ENCODE measurements at places on chromosomes 13 and 19. TPM values are rescaled to one million over a fixed set of nuclear protein-coding genes. Genes with fewer than 3 reads are reported as not detected.

The CKM gene
- total RNA-seq = not detected

The FPR1 gene
- 0.31 TPM for total RNA-seq

The GTF2F1 gene
- 64.8 TPM for total RNA-seq

The WDR87 gene
- total RNA-seq = not detected

- DNase-seq = peak; percentile 98
Observed at GRCh38 chr19:38838208-38838985, 6.8 kb upstream of the ECH1 start.

DNA sequence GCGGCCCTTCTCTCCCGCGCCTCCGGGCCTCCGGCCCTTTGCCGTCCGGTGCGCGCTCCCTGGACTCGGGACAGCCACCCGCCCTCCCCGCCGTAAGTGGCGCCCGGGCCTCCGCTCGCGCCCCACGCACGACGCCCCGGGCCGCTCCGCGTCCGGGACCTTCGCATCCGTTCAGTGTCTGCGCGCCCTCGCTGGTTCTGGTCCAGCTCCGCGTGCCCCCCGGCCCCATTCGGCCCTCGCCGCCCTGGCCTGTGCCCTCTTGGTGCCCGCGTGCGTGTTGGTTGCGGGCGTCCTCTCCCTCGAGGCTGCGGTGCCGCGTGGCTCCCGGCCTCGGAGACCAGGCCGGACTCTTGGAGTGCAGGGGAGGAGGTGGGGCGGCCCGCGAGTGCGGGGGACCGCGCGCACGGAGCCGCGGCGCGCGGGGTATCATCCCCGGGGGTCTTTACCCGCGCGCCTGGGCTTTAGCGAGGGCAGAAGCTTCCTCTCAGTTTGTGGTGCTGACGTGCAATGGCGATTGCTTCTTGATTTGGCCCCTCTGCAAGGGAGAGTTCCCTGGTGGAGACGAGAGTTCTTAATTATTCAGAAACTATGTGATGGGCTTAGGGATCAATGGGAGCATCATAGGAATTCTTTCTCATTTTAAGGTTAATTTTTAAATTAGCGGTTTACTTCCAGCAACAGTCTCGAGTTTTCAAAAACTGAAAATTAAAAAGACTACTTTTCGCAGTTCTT is 757 bp downstream of the WASF3 start:
- peak; percentile 17 for DNase-seq

DNA sequence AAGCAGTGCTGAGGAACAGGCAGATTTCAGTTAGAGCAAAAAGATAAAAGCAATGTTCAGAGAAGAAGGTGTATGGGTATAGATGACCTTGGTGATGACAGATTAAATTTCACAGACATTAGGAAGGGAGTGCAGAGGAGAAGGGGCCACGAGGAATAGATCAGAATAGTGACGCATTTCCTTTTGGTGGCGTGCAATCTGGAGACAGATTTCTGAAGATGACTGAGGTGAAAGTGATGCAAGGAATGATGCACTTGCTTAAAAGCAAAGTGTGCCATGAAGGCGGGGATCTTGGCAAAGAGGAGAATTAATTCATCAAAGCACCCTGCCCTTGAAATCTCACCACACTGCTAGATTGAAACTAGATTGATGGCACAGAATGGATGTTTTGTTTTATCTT is 202.4 kb downstream of the ITGBL1 start:
- no peak for DNase-seq

DNA sequence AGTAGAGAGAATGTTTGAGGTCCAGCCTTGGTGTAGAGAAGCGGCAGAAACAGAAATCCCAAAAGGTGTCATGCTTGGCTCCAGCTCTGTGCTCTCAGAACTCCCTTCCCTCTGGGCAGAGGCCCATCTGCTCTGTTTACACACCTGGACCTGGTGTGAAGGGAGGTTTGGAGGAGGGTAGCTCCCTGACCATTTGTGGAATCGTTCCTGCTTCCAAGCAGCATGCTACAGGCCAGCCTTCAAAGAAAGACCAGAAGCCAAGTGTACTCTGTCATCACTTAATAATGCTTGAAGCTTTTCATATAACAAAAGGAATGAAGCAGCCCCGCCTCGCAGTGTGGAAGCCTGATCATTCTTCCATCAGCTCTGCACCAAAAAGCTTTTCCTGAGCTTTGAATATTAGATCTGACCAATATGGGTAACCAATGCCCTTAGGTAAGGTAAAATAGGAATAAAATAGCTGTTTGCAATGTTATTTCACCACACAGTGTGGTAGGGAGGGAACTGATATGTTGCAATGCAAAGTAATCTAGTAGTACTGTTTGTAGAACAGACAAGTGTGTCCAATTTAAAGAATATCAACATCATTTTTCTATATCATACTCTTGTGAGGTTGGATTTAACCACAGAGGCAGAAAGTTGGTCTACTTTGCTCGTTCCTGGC is 63.3 kb downstream of the ZIC5 start:
- DNase-seq = peak; percentile 14

DNA sequence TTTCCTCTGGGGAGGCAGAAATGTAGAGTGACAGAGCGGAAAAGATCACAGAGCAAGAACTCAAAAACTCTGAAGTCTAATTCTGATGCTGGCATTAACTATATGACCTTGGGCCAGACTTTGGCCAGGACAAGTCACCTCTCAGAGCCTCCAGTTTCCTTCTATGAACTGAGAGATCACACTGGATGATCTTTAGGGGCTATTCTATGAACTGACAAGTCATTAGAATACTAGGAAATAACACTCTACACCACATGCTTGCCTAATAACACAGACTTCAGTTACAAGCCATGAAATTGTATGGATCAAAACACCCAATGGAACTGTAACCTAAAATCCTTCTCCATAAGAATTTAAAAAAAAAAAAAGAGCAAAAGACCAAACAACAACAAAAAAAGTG is 16.9 kb downstream of the SLC25A30 start:
- DNase-seq = no peak

GRCh38 chr19:35521124-35521743 is 6.9 kb downstream of the SBSN start:
- DNase-seq = no peak

DNA sequence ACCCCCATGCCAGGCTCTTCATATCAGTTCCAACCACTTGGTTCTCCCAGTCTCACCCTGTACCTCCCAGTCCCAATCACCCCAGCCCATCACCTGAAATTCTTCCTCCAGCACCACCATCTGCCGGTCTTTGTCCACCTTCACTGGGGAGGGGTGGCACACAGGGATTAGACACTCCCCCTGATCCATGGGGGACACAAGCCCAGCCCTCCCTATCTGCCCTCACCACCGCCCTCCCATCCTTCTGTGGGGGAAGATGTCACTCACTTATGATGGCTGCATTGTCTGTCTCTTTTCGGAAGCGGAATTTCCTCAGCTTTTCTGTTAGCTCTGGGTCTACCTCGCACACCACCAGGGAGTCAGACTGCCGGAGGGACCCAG is 685 bp downstream of the GMFG start:
- DNase-seq = no peak

GRCh38 chr19:5191091-5191490 is 149.5 kb downstream of the PTPRS start:
- DNase-seq = no peak
